LNCaP clone FGC (cell line): ENCODE measurements at places on chromosomes 1 and 21.

DNA sequence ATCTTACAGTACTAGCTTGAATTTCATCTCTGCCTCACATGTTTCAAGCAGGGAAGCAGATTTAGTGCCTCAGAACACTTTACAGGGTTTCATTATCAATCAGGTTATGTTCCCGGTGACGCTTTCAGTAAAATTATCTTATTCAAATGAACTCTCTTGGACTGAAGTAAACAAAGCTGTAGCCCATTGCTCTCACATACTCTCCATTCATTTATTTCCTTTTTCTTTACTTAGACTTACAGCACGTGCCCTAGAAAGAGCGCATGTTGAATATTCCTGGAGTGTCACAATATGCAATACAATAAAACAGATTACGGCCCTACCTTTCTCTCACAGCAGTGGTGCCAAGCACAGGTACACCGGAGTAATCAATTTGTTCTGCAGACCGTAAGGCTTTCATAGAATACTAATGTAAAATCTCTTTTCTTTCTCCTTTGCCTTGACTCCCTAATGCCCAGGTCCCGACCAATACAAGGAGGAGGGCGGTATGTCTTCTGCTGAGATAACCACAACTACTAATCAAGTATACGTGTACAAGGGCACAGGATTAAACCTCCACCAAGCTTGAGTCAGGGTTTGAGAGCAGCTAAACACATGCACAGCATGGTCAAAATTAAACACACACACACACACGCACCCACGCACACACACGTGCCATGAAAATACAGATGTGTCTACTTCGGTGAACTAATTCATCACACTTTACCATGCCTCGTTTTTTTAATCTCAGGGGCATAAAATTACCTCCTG, 62.8 kb downstream of the NRIP1 start:
- DNase-seq: no peak

GRCh38 chr1:78520216-78520615, 29.4 kb downstream of the PTGFR start:
- no peak for DNase-seq

- no peak for DNase-seq
Measured at GRCh38 chr1:240420766-240421165, 191.2 kb downstream of the GREM2 start.

GRCh38 chr1:221137666-221138065, 258.4 kb downstream of the HLX start:
- DNase-seq: no peak

DNA sequence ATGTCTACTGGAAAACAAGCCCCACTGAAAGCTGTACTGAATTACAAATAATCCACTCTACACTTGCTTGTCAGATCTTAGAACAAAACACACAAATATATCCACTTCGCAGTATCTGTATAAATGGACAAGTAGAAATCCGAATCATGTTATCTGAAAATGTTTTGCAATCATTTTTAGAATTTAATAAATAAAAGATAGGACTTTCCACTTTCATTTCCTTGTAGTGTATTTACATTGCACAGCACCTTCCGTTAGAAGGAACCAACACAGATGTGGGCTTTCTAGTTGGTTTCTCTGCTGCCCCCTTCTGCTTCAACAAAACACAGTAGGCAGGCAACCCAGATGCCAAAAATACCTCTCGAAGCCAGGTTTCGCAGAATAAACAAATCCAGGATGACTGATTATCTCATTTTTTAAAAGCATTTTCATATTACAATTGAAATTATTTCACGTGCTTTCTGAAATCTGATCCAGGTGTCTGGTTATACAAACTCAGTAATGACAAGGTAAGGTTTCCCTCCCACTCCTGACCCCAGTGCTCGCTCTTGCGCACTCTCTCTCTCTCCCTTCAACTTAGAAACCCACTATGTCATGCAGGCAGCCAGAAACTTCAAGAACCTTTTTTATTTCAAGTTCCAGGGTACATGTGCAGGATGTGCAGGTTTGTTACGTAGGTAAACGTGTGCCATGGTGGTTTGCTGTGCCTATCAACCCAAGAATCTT, 389.9 kb downstream of the SMYD3 start:
- DNase-seq: peak; percentile 61

DNA sequence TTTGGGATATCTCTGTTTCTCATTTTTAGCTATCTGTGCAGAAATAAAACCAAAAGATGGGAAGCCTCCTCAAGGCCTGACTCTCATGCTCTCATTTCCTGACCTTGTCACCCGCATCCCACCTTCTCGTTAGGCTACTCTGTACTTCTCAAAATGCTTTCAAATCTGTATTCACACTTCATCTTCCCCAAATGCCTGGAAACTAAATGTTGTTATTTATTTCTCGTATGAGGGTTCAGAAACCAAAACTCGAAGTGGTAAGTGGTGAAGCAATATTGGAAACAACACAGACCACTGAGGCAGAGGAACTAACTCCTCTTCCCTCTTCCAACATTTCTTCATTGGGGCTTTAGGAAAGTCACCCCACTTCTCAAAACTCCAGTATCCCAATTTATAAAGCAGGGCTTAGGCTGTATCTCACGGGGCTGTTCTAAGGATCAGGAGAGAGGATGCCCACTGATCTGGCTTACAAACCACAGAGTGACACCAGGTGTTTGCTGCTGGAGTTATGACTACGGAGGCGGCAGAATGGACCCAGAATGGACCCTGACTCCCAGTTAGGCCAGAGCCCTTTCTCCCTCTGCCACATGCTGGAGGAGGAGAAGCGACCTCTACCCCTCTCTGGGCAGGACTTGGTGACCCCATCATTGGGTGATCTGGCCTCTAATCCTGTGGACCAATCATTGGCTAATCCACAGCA, 3.5 kb downstream of the SLAMF7 start:
- DNase-seq: no peak

- DNase-seq: no peak
Measured at GRCh38 chr1:44932151-44932550, 54.2 kb downstream of the EIF2B3 start.

DNA sequence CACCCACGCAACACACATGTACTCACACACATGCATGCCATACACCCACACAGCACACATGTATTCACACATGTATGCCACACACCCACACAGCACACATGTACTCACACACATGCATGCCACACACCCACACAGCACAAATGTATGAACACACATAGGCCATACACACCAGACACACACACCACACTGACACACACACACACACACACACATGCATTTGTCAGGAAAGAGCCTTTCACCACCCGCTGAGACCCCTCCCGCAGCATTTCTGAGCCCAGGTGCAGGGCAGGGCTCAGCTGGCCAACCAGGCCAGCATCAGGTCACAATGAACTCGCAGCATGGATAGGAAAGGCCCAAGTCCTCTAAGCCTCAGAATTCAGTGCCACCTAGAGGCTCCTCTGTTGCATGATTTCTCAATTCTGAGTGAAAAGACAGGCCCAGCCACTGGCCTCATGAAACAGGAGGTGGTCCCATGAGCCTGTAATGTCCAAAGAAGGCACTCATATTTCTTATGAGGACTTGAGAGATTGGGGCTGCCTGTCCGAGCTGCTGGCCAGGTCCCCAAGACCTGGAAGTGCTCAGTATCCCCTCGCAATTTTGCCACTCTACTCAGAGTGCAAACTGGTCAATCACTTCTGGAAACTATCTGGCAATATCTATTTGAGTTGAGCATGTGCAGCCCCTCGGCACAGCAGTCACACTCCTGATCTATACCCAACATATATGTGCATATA, 57.3 kb downstream of the PSMG1 start:
- peak; percentile 10 for DNase-seq

GRCh38 chr1:205480349-205480985, 24.0 kb upstream of the CDK18 start:
- DNase-seq: no peak

DNA sequence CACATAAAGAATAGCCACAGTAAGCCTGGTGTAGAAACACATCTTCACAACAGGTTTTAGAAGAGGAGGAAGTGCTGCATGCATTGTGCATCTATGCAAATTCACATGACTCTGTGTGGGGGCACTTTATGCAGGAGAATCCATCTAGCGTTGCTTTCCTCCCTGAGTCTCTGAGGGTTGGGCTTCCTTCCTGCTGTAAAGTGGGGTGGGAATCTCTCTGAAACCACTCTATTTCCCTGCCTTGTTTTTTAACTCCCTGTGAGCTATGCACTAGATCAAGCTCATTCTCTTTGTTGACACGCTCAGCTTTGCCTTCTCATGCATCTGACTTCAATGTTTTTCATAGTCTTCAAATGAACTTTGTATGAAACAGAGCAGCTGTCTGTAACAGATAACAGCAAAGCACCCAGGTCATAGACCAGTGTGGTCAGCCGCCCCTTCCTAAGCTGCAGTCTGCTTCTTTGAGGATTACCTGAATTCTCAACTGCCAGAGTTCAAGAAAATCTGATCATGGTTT, 102.7 kb upstream of the DPH5 start:
- DNase-seq: no peak

GRCh38 chr1:117802531-117803257, 126.7 kb downstream of the GDAP2 start:
- DNase-seq: no peak

DNA sequence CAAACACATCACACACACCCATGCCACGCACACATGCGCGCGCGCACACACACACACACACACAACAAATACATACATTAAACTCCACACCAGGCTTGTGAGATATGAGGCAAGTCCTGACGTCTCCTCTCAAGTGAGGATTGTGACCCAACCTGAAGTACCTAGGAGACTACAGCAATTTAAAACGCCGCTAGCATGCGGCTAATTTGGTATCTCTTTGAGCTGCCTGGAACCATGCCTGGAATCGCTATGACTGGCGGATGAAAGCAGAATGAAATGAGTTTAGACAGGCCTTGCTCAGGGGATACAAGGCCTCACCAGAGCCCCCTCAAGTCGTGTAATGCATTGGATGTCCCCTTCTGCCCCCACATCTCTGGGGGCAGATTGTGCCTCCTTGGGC, 1.6 kb upstream of the RAB7B start:
- DNase-seq: no peak

DNA sequence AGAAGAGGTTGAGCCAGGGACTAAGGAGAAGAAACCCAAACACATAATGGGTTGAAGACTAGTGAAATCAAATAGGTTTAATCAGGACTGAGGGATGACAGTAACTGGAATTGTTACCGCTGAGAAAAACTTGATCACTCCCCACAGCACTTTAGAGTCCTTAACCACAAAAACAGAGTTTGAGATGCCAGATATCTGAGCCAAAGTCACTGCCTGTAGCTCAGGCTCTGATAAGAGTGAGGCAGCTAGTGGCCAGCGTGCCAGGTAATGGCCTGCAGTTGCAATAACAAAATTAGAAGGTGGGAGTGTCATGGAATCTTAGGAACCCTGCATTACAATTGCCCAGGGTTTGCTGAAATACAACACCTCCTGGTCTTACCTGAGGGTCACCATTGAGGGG, 48.0 kb downstream of the PRKAB2 start:
- DNase-seq: no peak

DNA sequence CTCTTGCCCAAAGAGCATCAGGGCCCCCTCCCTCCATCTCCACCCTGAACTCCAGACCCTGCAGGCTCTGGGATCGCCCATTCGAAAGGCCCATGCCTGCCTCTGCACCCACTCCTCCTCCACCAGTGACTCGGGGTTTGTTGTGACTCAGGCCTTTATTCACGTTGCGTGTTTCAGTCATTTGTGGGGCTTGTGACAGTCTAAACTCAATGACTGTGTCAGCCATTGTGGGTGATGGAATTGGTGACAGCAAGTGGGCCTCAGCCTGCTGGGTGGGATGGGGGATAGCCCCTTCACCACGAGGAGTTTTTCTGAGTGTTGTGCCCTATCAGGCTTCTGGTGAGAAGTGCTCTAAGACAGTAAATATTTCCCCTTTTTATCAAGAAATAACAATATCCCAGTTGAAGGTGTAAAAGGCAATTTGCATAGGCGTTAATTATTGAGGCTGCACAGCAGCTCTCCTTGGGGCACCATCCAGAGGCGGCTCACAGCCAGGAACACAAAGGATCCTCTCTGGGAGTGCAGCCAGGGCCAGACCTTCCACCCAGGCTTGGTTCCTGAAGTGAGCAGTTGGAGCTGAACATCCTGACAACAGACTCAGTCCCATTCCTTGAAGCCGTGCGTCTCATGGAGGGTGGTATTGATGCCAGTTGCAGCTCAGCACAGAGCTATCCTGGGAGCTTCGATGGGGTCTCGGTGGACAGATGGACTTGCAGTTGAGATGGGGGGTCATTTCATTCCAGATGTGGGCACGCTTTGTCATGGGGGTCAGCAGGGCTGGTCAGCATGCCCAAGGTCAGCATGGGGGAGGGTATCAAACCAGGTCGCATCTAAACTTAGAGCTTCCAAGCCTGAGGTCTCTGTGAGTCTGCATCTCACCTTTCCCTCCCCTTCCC, 135.6 kb upstream of the CACNA1E start:
- DNase-seq: no peak

- no peak for DNase-seq
Measured at GRCh38 chr1:40625076-40625475, 40.4 kb downstream of the RIMS3 start.

DNA sequence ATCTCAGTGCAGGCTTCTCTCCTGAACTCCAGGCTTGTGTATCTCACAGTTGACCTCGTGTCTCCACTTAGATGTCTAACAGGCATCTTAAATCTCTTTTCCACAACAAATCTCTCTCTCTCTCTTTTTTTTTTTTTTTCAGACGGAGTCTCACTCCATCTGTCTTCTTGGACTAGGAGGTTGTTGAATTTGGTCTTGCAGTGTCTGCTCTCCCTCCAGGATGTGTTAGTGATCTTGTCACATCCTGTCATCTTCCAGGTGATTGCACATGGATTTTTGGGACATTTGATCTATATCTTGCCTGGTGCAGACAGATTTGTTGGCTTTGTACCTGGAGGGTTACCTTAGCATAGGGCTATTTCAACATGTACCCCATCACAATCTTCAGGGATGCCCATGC, 26.5 kb upstream of the KCNA10 start:
- no peak for DNase-seq

DNA sequence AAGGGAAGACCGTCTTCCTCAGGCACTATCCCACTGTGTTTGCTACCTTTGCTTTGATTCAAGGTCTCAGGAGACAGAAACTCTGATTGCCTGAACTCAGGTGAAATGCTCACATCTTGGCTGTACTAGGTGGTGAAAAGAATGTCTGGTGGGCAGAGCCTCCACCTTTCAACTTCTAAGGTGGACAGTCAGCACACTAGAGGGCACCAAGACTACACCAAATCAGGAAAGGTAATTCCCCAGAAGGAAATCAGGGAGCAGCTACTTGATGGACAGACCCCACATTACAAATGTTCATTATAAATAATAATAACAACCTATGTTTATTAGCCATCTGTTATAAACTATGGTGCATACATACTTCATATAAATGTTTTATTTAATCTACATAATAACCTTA, 220.9 kb downstream of the ATG4C start:
- no peak for DNase-seq

DNA sequence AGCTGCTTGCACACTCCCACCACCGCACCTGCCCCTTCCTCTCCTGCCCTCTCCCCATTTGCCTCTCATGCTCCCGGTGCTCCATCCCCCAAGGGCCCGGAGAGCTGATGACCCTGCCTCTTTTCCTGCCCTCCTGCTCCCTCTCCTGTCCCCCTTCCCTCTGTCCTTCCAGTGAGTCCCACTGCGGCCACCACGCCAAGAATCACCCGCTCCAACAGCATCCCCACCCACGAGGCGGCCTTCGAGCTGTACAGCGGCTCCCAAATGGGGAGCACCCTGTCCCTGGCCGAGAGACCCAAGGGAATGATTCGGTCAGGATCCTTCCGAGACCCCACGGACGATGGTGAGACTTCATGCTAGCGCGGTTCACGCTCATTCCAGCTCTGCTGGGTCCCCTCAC, 40.7 kb upstream of the IPO9 start:
- no peak for DNase-seq
